ENCODE measurements at places on chromosomes 2 and 18. TPM values are rescaled to one million over a fixed set of nuclear protein-coding genes. Genes with fewer than 3 reads are reported as not detected.

Gene ARHGEF33
- total RNA-seq: under 0.01 TPM

Gene SCG2
- total RNA-seq: 0.42 TPM

Gene DSG1
- total RNA-seq: not detected

Gene RIT2
- not detected for total RNA-seq

Gene CIB4
- total RNA-seq: not detected

Gene ABCG8
- total RNA-seq: not detected

Gene CHST10
- 6.0 TPM for total RNA-seq

Gene PPP1CB
- total RNA-seq: 300 TPM

Gene APLF
- 11.2 TPM for total RNA-seq

Gene LAMA3
- under 0.01 TPM for total RNA-seq

Gene COL4A3
- total RNA-seq: 2.4 TPM

Gene CXCR4
- 1,915 TPM for total RNA-seq

Gene PROKR1
- under 0.01 TPM for total RNA-seq

Gene HTR2B
- not detected for total RNA-seq

Gene APCDD1
- under 0.01 TPM for total RNA-seq

Gene CPLX4
- total RNA-seq: 0.10 TPM

Gene ACVR2A
- total RNA-seq: 39.9 TPM

Gene CD226
- total RNA-seq: 64.1 TPM

Gene ITGA4
- total RNA-seq: 138 TPM

Gene SNTG2
- 1.5 TPM for total RNA-seq

Gene ST6GAL2
- total RNA-seq: 0.21 TPM

Gene UGT1A4
- total RNA-seq: not detected

Gene KCNE4
- under 0.01 TPM for total RNA-seq

Gene UGT1A6
- total RNA-seq: not detected

Gene INHBB
- total RNA-seq: 0.10 TPM

Gene OTOF
- total RNA-seq: 0.10 TPM

Gene CERKL
- 0.21 TPM for total RNA-seq

Gene THADA
- total RNA-seq: 25.5 TPM

Gene ADD2
- total RNA-seq: 2.4 TPM

Gene TYMS
- total RNA-seq: 0.63 TPM

Gene IL37
- total RNA-seq: not detected

Gene CTNNA2
- not detected for total RNA-seq

Gene GBX2
- not detected for total RNA-seq

Gene ASXL3
- under 0.01 TPM for total RNA-seq

Gene BIRC6
- 298 TPM for total RNA-seq

Gene TDRD15
- total RNA-seq: 0.10 TPM

Gene HSPE1
- total RNA-seq: 35.7 TPM

Gene PLGLB1
- 2.7 TPM for total RNA-seq

Gene TMEM200C
- under 0.01 TPM for total RNA-seq

Gene HRH4
- total RNA-seq: 0.42 TPM

Gene RFTN2
- under 0.01 TPM for total RNA-seq

Measured in mononuclear cell (primary cell).